ENCODE measurements at places on chromosomes 5 and 9.

- DNase-seq = no peak
These were observed 120.7 kb upstream of the PCA3 start for GRCh38 chr9:76643399-76644117.

GRCh38 chr5:169636477-169637084 lies 494 bp upstream of the DOCK2 start:
- DNase-seq = peak; percentile 2

GRCh38 chr5:43227655-43228054 lies 35.6 kb downstream of the NIM1K start:
- peak; percentile 15 for DNase-seq

GRCh38 chr5:172059661-172060100 lies 53.2 kb upstream of the FBXW11 start:
- DNase-seq = no peak

DNA sequence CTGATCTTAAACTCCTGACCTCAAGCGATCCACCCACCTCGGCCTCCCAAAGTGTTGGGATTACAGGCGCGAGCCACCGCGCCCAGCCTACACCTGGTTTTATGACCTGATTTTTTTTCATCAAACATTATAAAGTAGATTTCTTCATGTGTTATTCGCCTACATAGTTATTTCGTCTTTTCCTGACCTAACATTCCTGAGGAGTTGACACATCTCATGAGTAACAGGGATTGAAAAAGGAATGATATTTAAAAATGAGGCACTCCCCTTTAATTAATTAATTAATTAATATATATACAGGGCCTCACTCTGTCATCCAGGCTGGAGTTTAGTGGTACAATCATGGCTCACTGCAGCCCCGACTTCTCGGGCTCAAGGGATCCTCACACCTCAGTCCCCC lies 20.2 kb upstream of the MTMR12 start:
- no peak for DNase-seq

All from NCI-H146 (cell line).